Panc1 (cell line): ENCODE measurements at places on chromosomes 2 and 18.

DNA sequence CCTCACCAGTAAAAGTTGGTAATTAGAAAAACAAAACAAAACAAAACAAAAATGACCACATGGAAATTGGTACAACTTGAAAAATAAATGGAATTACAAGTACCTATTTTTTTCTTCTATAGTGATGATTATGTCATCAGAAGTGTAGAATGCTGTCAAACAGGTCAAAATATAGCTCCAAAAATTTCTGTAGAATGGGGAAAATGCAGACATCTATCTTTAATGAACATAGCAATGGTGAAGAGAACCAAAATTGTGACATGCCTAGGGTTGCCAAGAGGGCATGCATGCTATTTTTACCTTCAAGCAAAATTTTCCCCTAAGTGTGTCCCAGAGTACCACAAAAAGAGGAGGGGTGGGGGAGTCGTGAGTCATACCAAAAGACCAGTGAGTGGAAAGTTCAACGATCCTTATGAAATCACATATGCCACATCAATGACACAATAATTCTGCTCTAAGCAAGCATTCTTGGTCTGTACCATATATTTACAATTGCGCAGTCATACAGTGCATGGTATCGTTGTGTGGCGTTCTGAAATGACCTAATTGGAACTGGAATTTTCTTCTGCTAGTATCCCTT is 1436.4 kb downstream of the SUCLG1 start:
- DNase-seq = no peak

- DNase-seq = peak; percentile 45
These were observed 79.4 kb upstream of the TCF7L1 start for GRCh38 chr2:85053802-85054201.

GRCh38 chr2:145166731-145167302 is 646.9 kb upstream of the ZEB2 start:
- DNase-seq = no peak

DNA sequence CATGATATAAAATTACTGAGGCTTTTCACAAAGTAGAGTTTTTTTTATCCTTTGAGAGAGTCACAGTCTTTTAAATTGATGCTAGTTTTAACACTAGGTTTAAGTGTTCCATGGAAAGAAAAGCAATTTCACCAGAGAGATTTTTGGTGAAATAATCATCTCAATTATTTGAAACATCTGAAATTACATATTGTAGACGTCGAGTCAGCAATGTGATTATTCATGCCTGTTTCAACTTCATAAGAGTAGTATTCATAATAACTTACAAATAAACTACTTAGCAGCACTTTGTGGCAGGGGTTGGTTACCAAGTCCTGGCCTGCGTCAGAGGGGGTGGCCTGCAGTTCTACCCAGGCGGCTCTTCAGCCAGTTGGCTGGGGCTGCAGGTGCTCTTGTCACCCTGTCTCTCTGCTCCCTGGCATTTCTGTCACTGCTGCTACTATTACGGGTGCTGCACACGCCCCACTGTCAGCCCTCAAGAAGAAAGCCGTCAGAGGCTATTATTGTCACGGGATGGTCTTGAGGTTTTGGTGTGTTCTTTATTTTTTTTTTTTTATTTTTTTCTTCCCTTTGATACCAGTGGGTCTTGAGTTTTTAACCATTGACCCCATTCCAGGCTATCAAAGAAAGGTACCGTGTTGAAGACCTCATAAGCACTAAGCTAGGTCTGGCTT is 50.4 kb downstream of the MALT1 start:
- DNase-seq = no peak

- no peak for DNase-seq
These were observed 95.9 kb downstream of the LPIN1 start for GRCh38 chr2:11842336-11842735.

- DNase-seq = no peak
These were observed 100.2 kb downstream of the ARHGAP15 start for GRCh38 chr2:143229411-143229810.

- DNase-seq = no peak
These were observed 35.7 kb upstream of the ALPP start for GRCh38 chr2:232342635-232343565.

- DNase-seq = no peak
These were observed 137.2 kb downstream of the TFCP2L1 start for GRCh38 chr2:121147766-121148165.

DNA sequence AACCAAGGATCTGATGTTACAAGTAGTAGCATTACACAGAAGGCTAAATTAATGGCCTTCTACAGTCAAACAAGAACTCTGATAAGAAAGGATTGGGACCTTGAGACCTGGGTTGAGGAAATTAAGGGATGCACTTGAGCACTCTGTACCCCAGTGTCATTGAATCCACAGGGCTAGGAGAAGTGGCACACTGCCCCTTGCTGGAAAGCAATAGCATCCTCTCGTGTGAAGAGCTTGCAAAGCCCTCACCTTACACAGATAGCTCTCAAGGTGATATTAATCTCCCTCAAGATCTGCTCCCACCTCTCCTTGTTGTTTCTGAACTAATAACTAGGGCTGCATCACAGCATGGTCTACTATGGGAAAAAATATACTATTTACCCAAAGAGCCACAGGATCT is 26.5 kb upstream of the CHST9 start:
- DNase-seq = no peak

DNA sequence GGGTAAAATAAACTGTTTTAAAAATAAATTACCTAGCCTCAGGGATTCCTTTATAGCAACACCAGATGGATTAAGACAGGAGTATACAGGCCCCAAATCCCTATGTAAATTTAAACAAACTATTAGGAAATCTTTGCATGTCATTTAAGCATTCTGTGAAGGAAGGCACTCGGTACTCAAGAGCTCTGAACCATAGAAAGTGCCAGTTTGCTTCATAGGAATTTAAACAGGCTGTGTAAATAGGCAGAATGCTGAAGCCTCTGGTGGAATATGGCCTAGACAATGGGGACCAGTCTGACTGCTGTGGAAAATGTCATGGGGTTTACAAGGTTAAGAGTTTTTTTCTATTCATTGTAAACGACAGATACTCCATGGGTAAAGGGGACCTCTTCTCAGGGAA is 377.4 kb downstream of the DLGAP1 start:
- DNase-seq = no peak

DNA sequence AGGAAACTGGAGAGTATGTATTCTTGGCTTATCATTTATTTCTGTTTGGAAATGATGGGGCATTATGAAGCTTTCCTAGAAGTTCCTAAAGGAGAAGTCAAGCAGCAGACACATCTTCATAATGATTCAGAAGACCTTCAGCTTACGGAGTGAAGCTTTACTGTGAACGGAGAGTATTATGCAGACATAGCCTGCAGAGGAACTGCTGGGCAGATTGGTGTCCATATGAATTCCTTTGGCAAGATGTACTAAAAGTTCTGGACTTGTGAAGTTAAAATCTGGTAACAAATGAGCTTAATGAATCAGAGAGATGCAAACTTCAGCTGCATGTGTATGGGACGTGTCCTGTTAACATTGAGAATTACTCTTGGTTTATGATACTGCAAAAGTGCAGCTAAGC is 60.1 kb downstream of the NABP1 start:
- no peak for DNase-seq

DNA sequence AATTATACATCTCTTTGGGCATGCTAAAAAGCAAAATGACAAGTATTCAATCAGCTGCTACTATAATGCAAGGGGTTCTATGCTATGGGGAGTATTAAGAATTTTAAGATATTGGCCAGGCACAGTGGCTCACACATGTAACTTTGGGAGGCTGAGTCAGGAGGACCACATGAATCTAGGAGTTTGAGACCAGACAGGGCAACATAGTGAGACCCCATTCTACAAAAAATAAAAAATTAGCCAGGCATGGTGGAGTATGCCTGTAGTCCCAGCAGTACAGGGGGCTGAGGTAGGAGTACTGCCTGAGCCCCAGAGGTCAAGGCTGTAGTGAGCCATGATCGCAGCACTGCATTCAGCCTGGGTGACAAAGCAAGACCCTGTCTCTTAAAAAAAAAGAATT is 5.5 kb upstream of the KIAA2012 start:
- DNase-seq = no peak

GRCh38 chr2:38202713-38203445 is 126.9 kb upstream of the CYP1B1 start:
- DNase-seq = no peak

GRCh38 chr2:70922235-70923234 is 13.2 kb upstream of the ATP6V1B1 start:
- no peak for DNase-seq

GRCh38 chr2:239166201-239166834 is 234.5 kb downstream of the HDAC4 start:
- no peak for DNase-seq

DNA sequence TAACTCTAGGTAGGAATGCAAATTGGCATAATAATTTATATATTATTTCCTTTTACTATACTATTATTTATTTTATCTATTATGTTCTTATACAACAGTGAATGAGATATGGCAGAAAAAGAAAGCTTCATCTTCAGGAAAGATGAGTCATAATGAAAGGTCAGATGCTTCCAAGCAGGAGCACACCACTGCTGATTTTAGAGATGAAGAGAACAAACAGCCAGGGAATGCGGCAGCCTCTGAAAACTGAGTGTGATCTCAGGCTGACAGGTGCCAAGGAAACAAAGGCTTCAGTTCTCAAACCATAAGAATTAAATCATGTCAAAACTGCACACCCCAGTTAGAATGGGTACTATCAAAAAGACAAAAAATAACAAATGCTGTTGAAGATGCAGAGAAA is 149.0 kb downstream of the CCDC178 start:
- no peak for DNase-seq

DNA sequence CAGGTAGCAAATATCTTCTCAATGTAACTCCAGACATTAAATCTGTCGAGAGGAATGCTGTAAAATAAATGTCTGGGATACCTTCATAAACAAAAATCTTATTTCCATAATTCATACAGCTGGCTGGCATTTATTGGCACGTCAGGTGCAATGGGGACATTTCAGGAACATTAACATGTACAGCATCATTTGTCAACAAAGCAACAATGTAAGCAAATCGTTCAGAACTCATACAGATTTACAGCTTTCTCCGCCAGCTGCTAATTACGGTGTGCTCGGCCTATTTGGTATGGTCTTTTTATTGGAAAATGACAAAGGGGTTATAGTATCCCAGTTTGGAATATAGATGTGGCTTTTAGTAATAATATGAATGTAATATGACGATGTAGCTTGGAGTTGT is 464.9 kb downstream of the ARHGAP15 start:
- DNase-seq = no peak

- no peak for DNase-seq
These were observed 761 bp upstream of the IDH1 start for GRCh38 chr2:208255557-208256106.

GRCh38 chr2:37788602-37789209 is 117.3 kb upstream of the CDC42EP3 start:
- no peak for DNase-seq

- DNase-seq = no peak
These were observed 39.4 kb downstream of the RNF144A start for GRCh38 chr2:6956566-6956965.

DNA sequence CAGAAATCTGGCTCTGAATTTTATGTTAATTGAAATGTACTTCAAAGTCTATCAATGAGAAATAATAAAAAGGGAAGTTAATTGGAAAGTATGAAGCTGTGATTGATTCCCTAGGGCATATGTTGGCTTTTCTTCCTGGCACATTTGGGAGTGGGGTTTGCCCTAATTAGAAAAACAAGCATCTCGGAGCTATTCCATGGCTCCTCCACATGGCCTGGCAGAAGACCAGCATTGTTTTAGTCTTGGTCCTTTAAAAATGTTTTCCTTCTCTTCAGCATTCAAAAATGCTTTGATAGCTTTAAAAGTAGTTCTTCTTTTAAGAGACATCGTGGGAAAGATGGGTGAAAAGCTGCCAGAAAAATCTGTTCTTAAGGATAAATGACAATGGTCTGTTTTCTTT is 445.5 kb upstream of the PKDCC start:
- DNase-seq = no peak

DNA sequence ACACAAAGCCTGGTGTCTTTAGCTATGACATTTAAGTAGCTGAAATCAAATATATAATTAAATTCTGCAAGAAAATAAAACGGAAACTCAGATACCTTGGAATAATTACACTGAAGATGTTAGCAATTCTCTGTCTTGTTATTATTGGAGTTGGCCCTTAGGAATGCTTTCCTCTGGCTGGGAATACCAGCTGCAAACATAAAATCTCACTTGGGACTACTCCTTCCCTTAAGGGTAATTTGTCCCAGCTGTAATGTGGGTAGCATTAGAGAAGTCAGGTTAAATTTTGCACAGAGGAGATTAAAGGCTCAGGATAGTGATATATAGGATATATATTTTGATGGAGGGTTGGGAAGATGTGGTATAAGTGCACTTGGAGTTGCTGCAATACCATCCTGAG is 37.3 kb upstream of the GRP start:
- no peak for DNase-seq

DNA sequence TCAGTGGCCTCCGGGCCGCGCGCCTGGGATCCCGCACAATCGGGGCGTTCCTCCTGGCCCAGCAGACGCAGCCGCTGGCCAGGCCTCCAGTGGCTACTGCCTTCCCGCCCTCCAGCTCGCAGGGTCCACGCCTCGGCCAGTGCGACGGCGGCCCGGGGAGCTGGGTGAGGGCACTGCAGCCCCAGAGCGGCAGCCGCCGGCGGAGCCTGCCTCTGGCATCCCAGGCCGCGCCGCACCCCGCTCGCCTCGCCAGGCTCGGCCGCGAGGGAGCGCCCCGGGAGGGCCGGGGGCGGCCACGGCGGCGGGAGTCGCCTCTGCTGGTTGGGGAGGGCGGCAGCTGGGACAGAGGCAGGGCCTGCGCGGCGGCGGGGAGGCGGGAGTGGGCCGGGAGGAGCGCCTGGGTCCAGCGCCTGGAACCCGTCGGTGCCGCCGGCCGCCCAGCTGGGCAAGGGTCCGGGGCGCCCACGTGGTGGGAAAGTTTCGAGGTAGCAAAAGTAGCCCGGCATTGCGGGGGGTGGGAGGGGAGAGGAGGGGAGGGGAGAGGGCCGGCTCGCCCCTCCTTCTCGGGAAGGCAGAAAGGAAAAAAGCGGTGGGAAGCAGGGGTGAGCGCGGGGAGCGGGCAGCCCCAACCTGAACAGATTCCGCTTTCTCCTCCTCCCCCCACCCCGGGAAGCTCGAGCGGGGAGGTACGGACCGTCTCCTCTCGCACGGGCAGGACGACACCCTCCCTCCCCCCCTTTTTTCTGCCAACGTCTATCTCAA is 1.5 kb upstream of the INHBB start:
- no peak for DNase-seq

GRCh38 chr18:30632071-30632698 is 410.4 kb downstream of the DSC3 start:
- no peak for DNase-seq

GRCh38 chr18:13217466-13217961 is 1.0 kb upstream of the LDLRAD4 start:
- DNase-seq = no peak

DNA sequence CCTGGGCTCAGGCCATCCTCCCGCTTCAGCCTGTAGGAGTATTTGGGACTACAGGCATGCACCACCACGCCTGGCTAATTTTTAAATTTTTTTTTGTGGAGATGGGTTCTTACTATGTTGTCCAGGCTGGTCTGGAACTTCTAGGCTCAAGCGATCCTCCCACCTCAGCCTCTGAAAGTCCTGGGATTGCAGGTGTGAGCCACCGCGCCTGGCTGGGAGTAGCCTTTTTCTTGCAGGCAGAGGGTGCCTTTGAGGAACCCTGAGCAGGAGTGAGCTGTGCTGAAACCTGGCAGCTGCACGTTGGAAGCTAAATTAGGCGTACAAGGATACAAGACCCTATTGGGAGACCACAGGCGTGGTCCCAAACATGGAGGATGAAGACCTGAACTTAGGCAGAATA is 8.0 kb downstream of the CTDSP1 start:
- DNase-seq = no peak
